ENCODE measurements at places on chromosomes 7 and 10.

DNA sequence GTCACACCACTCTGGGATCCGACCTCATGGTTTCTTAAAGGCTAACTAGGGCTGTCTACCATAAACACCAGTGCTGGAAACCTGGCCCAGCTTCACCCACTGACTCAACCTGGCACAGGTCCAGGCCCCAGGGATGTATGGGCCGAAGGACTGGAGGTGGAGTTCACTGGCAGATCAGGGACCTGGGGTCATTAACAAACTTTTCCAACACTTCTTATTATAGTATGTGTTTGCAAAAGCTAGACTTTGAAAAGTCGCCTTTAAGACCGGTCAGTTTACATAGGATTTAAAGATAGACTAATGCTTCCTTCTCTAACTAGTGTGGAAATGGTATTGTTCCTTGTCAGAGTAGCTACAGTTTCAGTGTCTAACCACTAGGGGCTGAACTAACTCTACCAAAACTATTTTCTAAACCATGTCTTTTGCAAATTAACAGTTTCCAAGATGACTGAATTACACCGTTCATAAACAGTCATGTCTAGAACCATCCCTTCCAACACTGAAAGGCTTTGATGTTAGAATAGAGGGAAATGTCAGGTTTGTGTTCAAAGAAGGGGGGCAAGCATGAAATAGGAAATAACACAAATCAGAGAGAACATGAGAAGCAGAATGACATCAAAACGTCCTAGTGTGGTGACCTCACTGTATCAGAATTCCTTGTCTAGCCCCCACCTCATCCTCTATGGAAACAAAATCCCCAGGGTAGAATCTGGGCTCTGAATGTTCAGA, 29.7 kb downstream of the STN1 start:
- DNase-seq: peak; percentile 36

- DNase-seq: no peak
These were observed 235.5 kb upstream of the PLXDC2 start for GRCh38 chr10:19580691-19581090.

- DNase-seq: no peak
These were observed 143.9 kb downstream of the PFKFB3 start for GRCh38 chr10:6346631-6347030.

DNA sequence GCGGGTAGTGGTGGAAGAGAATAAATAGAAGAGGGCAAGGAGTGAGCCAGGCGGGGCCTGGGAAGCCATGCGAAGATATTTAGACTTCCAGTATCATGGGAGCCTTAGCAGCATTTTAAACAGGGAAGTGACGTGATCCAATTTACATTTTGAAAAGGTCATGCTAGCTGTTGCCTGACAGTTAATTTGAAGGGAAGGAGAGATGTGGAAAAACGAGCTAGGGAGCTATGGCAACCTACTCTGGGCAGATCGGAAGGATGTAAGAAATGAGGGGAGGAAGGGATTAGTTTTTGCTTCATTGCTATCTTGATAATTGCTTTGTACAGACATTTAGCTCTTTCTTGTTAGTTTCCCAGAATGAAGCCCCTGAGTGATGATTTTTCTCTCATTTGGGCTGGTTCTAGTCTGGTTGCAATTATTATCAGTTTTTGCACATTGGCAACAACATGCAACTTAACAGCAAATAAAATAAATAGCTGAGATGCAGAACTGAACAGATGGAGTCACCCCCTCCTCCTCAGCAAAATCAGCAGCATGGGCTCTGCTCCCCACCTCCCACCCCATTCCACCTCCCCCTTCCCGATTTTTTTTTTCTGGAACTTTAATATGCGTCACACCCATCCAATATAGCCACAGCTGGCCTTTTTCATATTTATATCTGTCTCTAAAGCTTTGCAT, 13.0 kb upstream of the CALU start:
- DNase-seq: no peak

- peak; percentile 56 for DNase-seq
These were observed 124.1 kb downstream of the SMURF1 start for GRCh38 chr7:99019523-99020412.

- no peak for DNase-seq
These were observed 148.3 kb upstream of the PRPS1L1 start for GRCh38 chr7:18175801-18176450.

- no peak for DNase-seq
These were observed 174.1 kb downstream of the KCNMA1 start for GRCh38 chr10:77463499-77463898.

DNA sequence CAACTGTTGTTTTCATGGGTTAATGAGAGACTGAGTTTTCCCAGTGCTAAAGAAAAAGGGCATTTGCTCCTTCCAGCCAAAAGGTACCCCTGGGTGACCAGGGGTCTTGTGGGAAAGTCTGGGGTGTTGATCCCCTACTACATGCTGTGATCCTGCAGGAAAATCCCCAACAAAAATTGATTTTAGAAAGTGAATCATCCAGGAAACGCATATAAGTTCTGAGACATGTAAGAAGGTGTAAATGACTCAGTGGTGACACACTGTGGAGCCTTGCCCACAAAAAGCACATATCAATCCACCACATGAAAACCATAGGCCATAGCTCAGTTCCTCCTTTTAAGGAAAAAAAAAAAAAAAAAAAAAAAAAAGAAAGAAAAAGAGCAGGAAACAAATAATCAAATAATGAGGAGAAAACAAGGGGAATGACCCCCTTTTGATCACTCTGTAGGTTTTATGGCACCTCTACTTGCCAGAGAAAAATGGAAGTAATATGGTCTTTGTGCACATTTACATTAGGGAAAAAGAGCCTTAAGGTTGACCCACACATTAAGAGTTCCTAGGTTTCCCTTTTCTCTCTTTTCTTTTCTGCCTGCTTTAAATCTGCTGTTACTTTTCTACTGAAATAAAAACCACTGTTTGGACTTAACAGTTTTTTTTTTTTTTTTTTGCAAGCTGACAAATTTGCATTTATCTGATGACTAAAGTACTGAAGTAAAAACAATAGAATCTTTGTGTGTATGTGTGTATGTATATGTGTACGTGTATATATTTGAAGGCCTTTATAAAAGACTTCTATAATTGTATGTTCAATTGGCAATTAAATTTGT, 386.0 kb downstream of the KIF20B start:
- no peak for DNase-seq

DNA sequence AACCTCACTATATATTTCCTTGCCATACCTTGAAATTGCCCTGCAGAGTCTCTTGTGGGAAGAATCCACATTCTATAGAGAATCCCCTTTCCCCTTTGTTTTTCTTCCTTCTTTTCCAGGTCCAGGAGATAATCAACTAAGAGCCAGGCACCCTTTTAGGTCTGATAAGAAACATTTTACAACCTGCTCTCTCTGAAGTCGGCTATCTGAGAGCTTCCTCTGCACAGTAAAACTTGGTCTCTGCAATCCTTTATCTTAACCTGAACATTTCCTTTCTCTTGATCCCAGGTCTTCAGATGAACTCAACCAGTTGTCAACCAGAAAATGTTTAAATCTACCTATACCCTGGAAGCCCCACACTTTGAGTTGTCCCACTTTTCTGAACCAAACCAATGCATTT, 19.5 kb upstream of the PTER start:
- DNase-seq: no peak

DNA sequence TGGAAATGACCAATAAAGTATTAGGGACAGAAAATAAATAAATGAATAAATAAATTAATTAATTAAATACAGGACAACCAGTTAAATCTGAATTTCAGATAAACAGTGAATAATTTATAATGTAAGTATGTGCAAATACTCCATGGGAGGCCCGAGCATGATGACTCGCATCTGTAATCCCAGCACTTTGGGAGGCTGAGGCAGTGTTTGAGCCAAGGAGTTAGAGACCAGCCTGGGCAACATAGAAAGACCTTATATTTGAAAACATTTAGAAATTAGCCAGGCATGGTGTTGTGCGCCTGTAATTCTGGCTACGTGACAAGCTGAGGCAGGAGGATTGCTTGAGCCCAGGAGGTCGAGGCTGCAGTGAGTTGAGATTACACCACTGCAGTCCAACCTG, 123.7 kb downstream of the CUL2 start:
- DNase-seq: no peak

- DNase-seq: no peak
These were observed 226.4 kb downstream of the MAGI2 start for GRCh38 chr7:79227044-79227443.

DNA sequence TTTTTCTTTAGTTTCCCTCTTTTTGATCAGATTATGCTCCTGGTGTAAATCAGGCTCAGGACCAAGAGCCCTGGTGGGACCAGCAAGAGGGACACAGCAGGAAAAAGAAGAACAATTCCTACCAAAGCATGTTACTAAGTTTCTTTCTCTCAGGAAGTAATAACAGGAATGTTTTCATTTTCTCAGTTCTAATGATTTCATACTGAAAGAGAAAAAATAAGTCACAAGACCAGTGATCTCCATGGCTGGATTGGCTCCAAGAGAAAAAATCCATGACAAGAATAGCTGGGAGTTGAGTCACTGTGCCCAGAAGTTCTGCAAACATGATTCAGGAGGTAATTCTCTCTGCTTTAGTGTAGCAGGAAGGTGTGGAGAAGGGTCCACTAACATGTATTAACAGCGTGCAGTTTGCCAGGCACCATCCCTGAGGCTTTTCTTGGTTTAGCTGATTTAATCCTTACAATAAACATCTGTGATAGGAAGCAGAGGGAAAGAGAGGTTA, 23.8 kb upstream of the IFIT2 start:
- peak; percentile 49 for DNase-seq

DNA sequence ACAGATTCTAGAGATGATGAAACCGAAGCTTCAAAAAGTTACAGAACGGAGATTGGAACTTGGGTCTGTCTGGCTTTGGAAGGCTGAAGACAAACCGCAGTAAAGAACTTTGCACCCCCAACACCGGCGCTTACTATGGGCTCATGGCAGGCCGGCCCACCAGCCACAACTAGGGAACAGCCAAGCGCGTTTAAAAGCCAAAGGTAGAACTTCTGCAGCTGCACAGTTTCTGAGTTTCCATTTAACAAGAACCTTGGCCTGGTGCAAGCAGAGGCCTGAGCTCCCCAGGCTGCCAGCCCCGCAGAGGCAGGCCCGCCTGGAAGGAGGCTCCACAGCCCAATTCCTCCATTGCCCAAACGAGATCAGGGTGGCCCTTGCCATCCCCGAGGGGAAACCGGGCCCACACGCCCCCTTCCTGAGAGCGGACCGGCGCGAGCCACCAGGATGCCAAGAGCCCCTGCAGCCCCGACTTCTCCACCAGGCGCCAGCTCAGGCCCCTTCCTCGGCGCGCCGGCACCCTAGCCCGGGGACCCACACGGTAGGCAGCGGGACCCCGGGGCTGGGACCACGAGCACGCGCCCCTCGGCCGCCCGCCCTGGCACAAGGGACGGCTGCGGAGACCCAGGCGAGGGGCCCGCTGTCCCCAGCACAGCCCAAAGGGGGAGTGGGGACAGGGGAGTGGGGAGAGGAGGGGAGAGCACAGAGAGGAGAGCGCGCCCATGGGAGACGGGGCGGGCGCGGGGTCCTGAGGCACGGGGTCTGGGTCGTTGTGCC, 566 bp downstream of the MAD1L1 start:
- DNase-seq: no peak

GRCh38 chr7:17230099-17230807, 68.2 kb upstream of the AHR start:
- DNase-seq: no peak

DNA sequence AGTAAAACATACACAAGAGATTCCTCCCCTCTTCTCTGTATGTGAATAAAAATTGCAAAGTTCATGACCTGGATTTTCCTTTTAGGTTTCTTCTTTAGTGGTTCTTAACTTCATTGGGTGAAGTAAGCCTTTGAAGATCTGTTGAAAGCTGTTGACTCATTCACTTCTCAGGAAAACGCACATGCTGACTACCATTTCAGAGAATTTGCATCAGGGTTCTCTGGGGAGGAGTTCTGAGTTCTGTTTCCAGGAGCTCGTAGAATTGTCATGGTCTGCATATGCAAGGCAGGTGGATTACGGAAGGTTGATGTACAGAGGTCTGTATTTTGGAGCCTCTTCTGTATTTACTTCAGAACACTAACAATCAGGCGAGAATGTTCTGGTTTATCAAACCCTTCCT, 962 bp upstream of the SLC26A4 start:
- DNase-seq: no peak

DNA sequence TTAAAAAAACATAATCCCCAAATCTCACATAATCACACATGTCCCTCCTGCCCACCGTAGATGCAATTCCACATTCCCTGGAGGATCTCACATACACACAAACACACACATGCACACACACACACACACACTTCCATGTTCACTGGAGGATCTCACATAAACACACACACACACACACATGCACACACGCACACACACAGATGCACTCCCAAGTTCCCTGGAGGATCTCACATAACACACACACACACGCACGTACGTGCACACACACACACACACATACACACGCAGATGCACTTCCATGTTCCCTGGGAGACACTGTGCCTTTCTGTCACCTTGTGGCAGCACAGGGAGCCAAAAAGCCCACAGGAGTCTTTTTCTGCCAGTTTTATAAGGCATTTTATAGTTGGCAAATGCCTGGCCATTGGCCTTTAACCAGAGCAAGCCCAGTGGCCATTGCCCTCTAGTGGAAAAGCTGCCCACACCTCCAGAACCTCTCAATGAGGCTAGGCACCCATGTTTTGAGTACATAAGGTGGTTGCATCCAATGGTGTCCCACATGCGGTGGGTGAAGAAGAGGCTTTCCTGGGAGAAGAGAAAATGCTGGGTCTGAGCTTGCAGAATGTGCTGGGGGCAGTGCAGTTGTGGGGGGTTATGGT, 115.4 kb upstream of the ACBD5 start:
- DNase-seq: no peak

DNA sequence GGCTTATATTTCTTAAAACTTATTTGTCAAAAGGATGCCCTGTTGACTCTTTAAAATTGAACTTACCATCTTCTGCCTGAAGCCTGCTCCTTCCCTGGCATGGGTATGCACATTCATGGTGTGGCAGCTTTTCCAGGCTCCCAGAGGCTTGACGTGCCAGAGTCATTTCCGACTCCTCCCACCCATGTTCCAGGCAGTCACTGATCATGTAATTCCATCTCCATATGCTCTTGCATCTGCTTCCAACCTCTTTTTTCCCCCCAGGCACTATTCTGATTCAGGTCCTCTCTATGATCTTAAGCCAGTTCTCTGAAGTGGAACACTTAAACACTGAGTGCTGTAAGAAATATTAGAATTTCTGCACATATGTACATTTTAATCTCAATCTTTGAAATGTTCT, 82.2 kb downstream of the CFAP58 start:
- no peak for DNase-seq

DNA sequence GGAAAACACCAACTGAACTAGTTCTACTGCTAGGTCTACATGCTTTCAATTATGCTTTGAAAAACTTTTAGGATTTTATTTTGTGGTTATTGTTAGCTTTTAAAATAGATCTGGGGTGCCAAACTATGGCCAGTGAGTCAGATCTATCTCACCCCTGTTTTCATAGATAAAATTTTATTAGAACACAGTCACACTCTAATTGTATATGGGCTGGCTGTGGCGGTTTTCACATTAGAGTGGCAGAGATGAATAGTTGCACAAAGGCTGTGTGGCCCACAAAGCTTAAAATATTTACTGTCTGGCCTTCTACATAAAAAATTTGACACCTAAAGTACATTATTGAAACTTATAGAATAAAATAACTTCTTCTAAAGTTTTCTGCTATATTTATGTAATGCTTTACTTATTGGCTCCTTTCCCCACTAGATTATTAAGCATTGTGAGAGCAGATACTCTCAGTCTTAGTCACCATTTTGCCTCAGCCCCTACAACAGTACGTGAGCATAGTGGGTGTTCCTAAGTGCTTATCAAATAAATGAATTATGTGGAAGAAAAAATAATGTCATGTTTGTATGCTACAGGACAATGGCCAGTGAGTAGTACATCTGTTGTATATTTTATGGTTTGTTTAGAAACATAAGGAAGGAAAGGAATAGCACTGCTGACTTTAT, 5.4 kb upstream of the SUV39H2 start:
- no peak for DNase-seq
